ENCODE measurements at places on chromosomes 12 and 14. TPM values are rescaled to one million over a fixed set of nuclear protein-coding genes. Genes with fewer than 3 reads are reported as not detected.

The LRIG3 gene
- 25.7 TPM for total RNA-seq

The GABARAPL1 gene
- total RNA-seq, result 37.2 TPM

The POLR3B gene
- 13.3 TPM for total RNA-seq

The ST8SIA1 gene
- 0.50 TPM for total RNA-seq

The LRRC43 gene
- 0.66 TPM for total RNA-seq

The SERPINA1 gene
- 30.3 TPM for total RNA-seq

The LRP1 gene
- total RNA-seq, result 57.0 TPM

The LTA4H gene
- total RNA-seq, result 75.6 TPM

The SNW1 gene
- 31.0 TPM for total RNA-seq

The PPM1H gene
- total RNA-seq, result 1.3 TPM

The CCDC197 gene
- not detected for total RNA-seq

The NELL2 gene
- not detected for total RNA-seq

The AMN gene
- total RNA-seq, result not detected

The TTC9 gene
- 3.3 TPM for total RNA-seq

The CFL2 gene
- total RNA-seq, result 34.5 TPM

The TMX1 gene
- 39.7 TPM for total RNA-seq

The FSCB gene
- not detected for total RNA-seq

The SALL2 gene
- 3.3 TPM for total RNA-seq

All from mammary epithelial cell (primary cell).